ENCODE measurements at places on chromosomes 3 and 15. TPM values are rescaled to one million over a fixed set of nuclear protein-coding genes. Genes with fewer than 3 reads are reported as not detected.

Gene ADGRG7
- total RNA-seq = not detected

Gene ISY1
- 20.8 TPM for total RNA-seq

Gene SOX14
- not detected for total RNA-seq

Gene CHCHD4
- total RNA-seq = 13.0 TPM

Gene C3orf33
- total RNA-seq = 5.6 TPM

Gene ZNF385D
- 0.60 TPM for total RNA-seq

Gene C2CD4A
- 0.12 TPM for total RNA-seq

Gene ROPN1
- total RNA-seq = not detected

Gene HRH1
- total RNA-seq = 7.5 TPM

Gene APBA2
- total RNA-seq = 11.7 TPM

Gene CAPN7
- 22.2 TPM for total RNA-seq

Gene LDHAL6B
- not detected for total RNA-seq

Measured in pericardium fibroblast (primary cell).